Aorta (tissue), 5 donors: ENCODE measurements at places on chromosomes 11 and 22. TPM values are rescaled to one million over a fixed set of nuclear protein-coding genes. Genes with fewer than 3 reads are reported as not detected.
A peak's percentile ranks its signal among the peaks of the same experiment; 100 is the strongest.

GRCh38 chr11:57761301-57762234 lies at the start of gene CTNND1:
TSS of gene CTNND1 (plus strand) at chr11:57761802. CDS start at chr11:57791479, 29,677 bp downstream.
- H3K27me3 ChIP-seq: no peaks in the 10 kb centered on the region
- peak within 1 kb of the TSS; percentile 93 for H3K4me3 ChIP-seq
- no peaks in the 10 kb centered on the region for H3K36me3 ChIP-seq
- peaks cover 2% of the 10 kb centered on the region for H3K4me1 ChIP-seq
- DNase-seq: peak; percentile 91

- H3K4me3 ChIP-seq: no peak overlapping the region
- H3K4me1 ChIP-seq: no peaks in the 10 kb centered on the region
- no peaks in the 10 kb centered on the region for H3K27me3 ChIP-seq
- no peak for DNase-seq
Measured at GRCh38 chr11:57546869-57547475, 9.6 kb downstream of the SMTNL1 start.

GRCh38 chr11:6321961-6322362 lies 1.7 kb upstream of the CAVIN3 start:
- H3K27me3 ChIP-seq: no peaks in the 10 kb centered on the region
- no peaks in the 10 kb centered on the region for H3K4me1 ChIP-seq
- peaks cover 2% of the 10 kb centered on the region for H3K36me3 ChIP-seq
- H3K27ac ChIP-seq: peak overlapping the region; percentile 63
- no peak for DNase-seq

TMEM121B gene
- total RNA-seq: 0.68 TPM

APOL6 gene
- 12.4 TPM for total RNA-seq

DNA sequence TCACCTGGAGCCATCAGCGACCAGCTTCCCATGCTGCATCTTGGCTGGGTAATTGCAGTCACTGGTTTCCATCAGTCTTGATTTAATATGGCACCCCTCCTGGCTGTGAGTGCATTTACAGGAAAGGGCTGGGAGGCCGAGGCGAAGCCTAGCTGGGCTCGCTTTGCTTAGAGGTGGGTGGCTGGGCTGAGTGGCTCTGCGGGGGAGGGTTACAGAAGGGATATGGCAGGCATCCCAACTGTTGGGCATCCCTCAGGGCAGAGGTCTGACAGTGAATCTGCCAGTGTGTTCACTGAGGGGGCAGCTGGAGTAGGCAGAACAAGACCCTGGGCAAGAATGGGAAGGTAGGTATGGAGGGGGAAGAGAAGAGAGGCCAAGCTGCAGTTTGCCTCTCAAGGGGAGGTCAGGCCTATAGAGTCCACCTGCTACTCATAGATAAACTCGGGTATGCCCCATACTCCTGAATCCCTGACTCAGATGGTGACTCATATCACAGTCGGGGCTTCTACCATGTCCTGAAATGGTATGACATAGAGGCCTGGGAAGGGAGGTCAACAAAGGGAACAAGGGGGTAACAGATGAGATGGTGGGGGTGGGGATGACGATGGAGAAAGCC lies 77.5 kb upstream of the PHOX2A start:
- no peak overlapping the region for H3K27ac ChIP-seq
- H3K4me1 ChIP-seq: no peaks in the 10 kb centered on the region
- H3K27me3 ChIP-seq: no peaks in the 10 kb centered on the region
- no peak overlapping the region for H3K4me3 ChIP-seq
- no peak for DNase-seq

- H3K4me3 ChIP-seq: no peak overlapping the region
- DNase-seq: no peak
- no peaks in the 10 kb centered on the region for H3K36me3 ChIP-seq
- no peaks in the 10 kb centered on the region for H3K27me3 ChIP-seq
Measured at GRCh38 chr11:95365348-95365747, 134.3 kb upstream of the SESN3 start.

GRCh38 chr11:43674560-43674959 lies 6.0 kb upstream of the HSD17B12 start:
- no peak for DNase-seq
- no peaks in the 10 kb centered on the region for H3K4me1 ChIP-seq
- H3K36me3 ChIP-seq: no peaks in the 10 kb centered on the region

DNA sequence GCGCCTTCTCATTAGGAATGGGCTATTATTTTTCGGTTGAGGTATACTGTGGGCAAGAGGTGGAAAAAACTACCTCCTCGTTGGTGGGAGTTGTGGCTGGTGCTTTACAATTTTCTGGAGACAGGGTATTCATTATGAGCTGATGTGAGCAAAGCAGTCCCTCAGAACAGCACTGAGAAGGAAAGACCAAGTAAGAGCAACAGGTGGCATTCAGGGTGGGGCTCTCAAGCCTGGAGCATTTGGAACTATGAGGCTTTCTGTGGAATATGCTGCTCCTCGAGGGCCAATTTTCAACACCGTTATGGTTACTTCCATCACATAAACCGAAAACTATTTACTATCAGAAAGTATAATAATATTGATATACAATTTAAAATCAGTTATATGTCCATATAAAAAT lies 3.7 kb downstream of the SNX19 start:
- H3K36me3 ChIP-seq: peaks cover 10% of the 10 kb centered on the region
- no peak for DNase-seq
- H3K27me3 ChIP-seq: no peaks in the 10 kb centered on the region
- no peaks in the 10 kb centered on the region for H3K4me1 ChIP-seq
- no peak overlapping the region for H3K27ac ChIP-seq

DNA sequence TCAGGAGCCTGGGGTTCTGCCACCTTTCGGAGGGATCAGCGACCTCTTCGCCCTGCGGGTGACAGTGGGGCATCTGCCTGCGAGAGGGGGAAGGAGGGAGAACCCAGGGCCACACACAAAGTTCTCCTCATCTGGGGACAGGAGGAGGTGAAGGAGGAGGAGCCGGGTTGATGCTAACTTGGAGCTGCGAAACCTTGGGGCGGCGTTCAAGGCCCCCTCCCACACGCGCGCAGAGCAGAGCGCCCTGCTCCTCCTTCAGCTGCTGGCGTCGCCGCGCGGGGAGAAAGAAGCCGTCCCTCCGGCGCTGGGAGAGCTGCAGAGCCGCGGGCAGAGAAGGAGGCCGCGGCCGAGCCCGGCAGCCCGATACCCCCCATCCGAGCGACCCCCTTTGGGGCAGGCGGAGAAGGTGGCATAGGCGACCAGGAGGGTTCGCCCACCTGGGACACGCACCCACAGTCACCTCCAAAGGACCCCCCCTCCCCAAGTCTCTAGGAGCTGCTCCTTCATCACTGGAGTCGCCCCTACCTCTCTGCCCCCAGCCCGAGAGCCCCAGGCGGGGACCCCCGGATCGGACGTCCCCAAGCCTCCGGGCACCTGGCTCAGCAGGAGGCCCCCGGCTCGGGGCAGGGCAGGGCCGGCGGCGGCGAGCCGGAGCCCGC lies at the start of gene RASD2:
Gene RASD2 (plus strand): TSS at position 237 of the 659 bp plus-strand sequence. CDS start 5,979 bp downstream, outside the sequence.
- H3K27ac ChIP-seq: peak within 1 kb of the TSS; percentile 26
- H3K4me3 ChIP-seq: peak within 1 kb of the TSS; percentile 13
- H3K36me3 ChIP-seq: no peaks in the 10 kb centered on the region
- no peak for DNase-seq
- no peaks in the 10 kb centered on the region for H3K27me3 ChIP-seq
- H3K4me1 ChIP-seq: no peaks in the 10 kb centered on the region

GRCh38 chr11:119081682-119082260 lies 2.9 kb upstream of the HMBS start:
- peaks cover 17% of the 10 kb centered on the region for H3K36me3 ChIP-seq
- no peaks in the 10 kb centered on the region for H3K4me1 ChIP-seq
- no peaks in the 10 kb centered on the region for H3K27me3 ChIP-seq
- peak; percentile 26 for DNase-seq
- no peak overlapping the region for H3K27ac ChIP-seq

TOMM22 gene
- 39.2 TPM for total RNA-seq

SLC5A1 gene
- total RNA-seq: not detected

GRCh38 chr11:95268391-95268790 lies 37.4 kb upstream of the SESN3 start:
- H3K27ac ChIP-seq: no peak overlapping the region
- no peak overlapping the region for H3K4me3 ChIP-seq
- no peak for DNase-seq

FAM180B gene
- total RNA-seq: 4.8 TPM

DNA sequence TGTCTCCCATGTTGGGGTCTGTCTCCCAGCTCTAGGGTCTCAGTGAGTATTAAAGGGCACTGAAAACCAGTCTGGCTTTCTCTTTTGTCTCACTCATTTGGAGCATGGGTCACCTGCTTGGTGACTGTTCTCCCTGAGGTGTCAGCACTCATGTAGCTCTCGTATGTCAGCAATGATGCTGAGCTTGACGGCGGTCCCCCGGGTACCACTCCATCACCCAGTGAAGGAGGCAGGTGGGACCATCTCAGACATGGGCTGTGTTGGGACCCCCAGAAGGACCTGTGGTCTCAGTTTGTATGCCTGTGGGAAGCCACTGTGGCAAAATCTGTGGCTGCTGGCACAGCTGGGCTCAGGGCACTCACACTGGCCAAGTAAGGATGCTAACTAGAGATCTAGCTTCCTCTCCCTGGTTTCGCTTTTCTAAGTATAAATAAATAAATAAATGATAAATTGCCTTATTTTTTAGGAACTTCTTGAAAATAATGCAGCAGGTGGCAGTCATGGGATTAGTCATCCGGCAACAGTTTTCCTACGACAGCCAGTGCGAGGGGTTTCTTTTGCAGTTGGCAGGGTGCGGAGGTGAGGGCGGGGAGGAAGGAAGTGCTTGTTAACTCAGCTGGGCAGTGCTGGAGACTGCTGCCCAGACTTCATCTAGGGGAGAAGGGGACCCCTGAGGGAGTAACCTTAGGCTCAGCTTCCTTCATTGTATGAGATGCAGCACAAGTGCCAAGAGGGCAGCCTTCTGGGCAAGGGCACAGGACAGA lies 48.8 kb downstream of the OSBP2 start:
- H3K4me3 ChIP-seq: no peak overlapping the region
- no peaks in the 10 kb centered on the region for H3K27me3 ChIP-seq
- H3K27ac ChIP-seq: no peak overlapping the region

DNA sequence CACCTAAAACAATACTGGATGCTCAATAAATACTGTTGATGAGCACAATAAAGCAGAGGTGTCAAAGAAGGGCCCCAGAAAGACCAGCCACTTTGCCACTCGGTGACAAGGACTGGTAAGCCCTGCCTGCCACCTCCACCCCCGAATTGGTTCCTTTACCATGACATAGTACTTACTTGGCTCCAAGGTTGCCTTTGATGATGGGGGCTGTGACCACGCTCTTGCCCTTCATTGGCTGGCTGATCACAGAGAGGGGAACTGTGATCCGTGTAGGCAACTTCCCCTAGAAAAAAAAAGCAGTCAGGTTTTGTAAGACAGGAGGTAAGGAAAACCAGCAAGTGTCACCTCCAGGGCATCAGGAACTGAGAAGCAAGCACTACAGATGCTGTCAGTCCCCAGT lies 29.7 kb downstream of the NFRKB start:
- H3K4me1 ChIP-seq: no peaks in the 10 kb centered on the region
- no peak overlapping the region for H3K4me3 ChIP-seq
- no peaks in the 10 kb centered on the region for H3K27me3 ChIP-seq
- H3K27ac ChIP-seq: no peak overlapping the region
- H3K36me3 ChIP-seq: peaks cover 27% of the 10 kb centered on the region

CTNND1 gene
- total RNA-seq: 167 TPM

ENTHD1 gene
- total RNA-seq: not detected

DNA sequence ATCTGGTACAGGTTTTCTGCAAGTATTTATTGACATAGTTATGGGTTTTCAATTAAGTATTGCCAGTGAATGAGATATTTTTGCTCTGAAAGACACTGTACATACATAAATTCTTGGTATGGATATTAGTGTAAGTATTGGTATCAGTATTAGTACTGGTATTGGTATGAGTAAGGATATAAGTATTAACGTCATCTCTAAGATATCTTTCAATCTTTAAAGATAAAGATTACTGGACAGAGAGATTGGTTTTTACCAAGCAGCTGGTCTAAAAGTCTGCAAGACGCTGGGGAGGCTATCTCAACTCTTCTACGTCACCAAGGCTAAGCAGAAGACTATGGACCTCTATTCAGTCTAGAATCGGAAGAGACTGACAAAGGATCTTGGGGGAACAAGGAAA lies 234.5 kb downstream of the NXPE2 start:
- DNase-seq: no peak
- H3K27me3 ChIP-seq: no peaks in the 10 kb centered on the region
- H3K4me1 ChIP-seq: no peaks in the 10 kb centered on the region
- H3K36me3 ChIP-seq: no peaks in the 10 kb centered on the region
- no peak overlapping the region for H3K4me3 ChIP-seq
- no peak overlapping the region for H3K27ac ChIP-seq

DNA sequence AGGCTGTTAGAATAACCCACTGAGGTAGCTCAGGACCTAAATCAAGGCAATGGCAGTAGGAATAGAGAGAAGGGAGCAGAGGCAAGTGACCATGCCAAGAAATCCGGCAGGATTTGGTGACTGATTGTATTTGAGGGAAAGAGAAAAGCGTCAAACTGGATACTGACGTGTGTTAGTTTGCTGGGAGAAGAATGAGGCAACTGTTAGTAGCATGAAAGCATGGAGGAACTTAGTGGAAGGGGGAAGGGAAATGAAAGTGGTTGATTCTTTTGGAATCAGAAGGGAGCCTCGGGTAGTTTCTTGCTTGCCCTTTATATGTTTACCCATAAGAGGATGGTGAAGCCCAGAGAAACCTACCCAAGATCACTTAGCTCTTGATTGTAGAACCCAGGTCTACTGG lies 8.3 kb downstream of the PPFIBP2 start:
- no peak overlapping the region for H3K4me3 ChIP-seq
- no peaks in the 10 kb centered on the region for H3K4me1 ChIP-seq
- no peaks in the 10 kb centered on the region for H3K27me3 ChIP-seq
- no peak overlapping the region for H3K27ac ChIP-seq
- no peaks in the 10 kb centered on the region for H3K36me3 ChIP-seq
- DNase-seq: no peak

GRCh38 chr11:35375332-35376117 lies 43.8 kb downstream of the SLC1A2 start:
- no peaks in the 10 kb centered on the region for H3K36me3 ChIP-seq
- H3K27me3 ChIP-seq: no peaks in the 10 kb centered on the region
- no peaks in the 10 kb centered on the region for H3K4me1 ChIP-seq
- H3K27ac ChIP-seq: no peak overlapping the region
- H3K4me3 ChIP-seq: no peak overlapping the region

- DNase-seq: peak; percentile 21
- no peaks in the 10 kb centered on the region for H3K36me3 ChIP-seq
- H3K27ac ChIP-seq: no peak overlapping the region
- no peaks in the 10 kb centered on the region for H3K27me3 ChIP-seq
Measured at GRCh38 chr22:50551160-50551752, 5.6 kb downstream of the KLHDC7B start.

GRCh38 chr22:46422896-46423295 lies 87.4 kb downstream of the TRMU start:
- no peak overlapping the region for H3K4me3 ChIP-seq
- no peaks in the 10 kb centered on the region for H3K36me3 ChIP-seq
- DNase-seq: no peak
- no peak overlapping the region for H3K27ac ChIP-seq

GRCh38 chr22:43542681-43543521 lies 131.1 kb downstream of the MPPED1 start:
- no peak overlapping the region for H3K4me3 ChIP-seq
- H3K27me3 ChIP-seq: no peaks in the 10 kb centered on the region
- peak; percentile 56 for DNase-seq
- no peaks in the 10 kb centered on the region for H3K4me1 ChIP-seq
